ENCODE measurements at places on chromosomes 2 and 18.

DNA sequence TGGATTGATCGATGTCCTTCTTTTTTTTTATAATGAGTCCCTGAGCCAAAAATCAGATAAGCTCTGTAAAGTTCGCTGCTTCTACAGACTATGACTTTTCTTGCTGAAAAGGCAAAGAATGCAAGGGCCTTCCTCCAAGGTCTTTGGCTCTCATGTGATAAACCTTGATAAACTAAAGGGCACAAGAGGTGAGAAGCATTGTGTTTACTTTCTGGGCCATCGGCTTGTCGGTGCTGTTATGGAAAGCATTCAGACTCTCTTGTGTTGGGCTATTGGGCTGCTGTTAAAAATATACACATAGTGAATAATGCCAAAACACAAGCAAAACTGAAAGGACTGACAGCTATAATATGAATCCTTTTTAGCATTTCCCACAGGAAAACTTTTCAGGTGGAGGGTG, 472.4 kb upstream of the SPHKAP start:
- DNase-seq: no peak

GRCh38 chr2:58202404-58202803, 38.7 kb downstream of the FANCL start:
- DNase-seq: no peak

GRCh38 chr18:27030421-27030820, 154.7 kb downstream of the CHST9 start:
- no peak for DNase-seq

DNA sequence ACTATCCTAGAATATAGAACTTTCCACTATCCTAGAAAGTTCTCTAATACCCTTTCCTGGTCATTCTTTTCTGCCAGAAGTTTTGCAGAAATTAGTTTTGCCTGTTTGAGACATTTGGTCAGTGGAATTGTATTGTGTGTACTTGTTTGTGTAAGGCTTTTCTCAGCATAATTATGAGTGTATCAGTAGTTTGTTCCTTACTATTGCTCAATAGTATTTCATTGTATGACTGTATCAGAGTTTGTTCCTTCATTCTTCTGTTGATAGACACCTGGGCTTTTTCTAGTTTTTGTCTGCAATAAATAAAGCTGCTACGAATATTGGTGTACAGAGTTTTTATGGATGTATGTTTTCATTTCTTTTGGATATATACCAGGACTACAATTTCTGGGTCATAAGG, 27.2 kb downstream of the CCDC138 start:
- DNase-seq: no peak
